ENCODE measurements at places on chromosomes 12 and 14. TPM values are rescaled to one million over a fixed set of nuclear protein-coding genes. Genes with fewer than 3 reads are reported as not detected.

Gene LYZ
- total RNA-seq = 3.3 TPM

Gene MYF5
- total RNA-seq = not detected

Gene CPNE8
- 1.0 TPM for total RNA-seq

Gene EPYC
- total RNA-seq = not detected

Gene INHBE
- total RNA-seq = not detected

DNA sequence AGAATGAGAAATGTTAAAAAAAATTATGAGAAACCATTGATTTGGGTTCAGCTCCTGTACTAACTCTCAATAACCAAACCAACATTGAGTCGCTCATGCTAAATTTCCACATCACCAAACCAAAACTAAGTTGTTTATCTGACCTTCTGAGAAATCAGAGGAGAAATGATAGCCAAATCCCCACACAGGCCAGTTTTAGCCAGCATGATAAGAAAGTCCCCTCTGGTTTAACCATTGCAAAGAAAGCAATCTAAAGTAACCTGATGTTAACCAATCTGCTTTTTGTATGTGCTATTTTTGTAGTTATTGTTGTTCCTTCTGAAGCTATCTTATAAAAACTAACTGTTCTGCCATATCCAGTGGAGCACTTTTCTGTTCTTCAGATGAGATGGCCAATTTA is 599.7 kb downstream of the SLC16A7 start:
- no peak for DNase-seq

GRCh38 chr12:105978276-105978675 is 160.5 kb downstream of the NUAK1 start:
- no peak for DNase-seq

GRCh38 chr12:88505696-88506095 is 74.6 kb downstream of the KITLG start:
- no peak for DNase-seq

DNA sequence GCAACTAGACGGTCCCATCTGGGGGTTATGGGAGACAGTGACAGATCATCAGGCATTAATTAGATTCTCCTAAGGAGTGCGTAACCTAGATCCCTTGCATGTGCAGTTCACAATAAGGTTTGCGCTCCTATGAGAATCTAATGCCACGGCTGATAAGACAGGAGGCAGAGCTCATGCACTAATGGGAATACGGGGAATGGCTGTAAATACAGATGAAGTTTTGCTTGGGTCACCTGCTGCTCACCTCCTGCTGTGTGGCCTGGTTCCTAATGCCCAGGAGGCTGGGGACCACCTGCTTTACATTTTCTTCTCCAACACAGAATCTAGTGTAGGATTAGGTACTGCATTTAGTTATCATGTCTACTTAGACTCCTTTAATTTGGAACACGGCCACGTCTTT is 49.7 kb upstream of the SAV1 start:
- no peak for DNase-seq

DNA sequence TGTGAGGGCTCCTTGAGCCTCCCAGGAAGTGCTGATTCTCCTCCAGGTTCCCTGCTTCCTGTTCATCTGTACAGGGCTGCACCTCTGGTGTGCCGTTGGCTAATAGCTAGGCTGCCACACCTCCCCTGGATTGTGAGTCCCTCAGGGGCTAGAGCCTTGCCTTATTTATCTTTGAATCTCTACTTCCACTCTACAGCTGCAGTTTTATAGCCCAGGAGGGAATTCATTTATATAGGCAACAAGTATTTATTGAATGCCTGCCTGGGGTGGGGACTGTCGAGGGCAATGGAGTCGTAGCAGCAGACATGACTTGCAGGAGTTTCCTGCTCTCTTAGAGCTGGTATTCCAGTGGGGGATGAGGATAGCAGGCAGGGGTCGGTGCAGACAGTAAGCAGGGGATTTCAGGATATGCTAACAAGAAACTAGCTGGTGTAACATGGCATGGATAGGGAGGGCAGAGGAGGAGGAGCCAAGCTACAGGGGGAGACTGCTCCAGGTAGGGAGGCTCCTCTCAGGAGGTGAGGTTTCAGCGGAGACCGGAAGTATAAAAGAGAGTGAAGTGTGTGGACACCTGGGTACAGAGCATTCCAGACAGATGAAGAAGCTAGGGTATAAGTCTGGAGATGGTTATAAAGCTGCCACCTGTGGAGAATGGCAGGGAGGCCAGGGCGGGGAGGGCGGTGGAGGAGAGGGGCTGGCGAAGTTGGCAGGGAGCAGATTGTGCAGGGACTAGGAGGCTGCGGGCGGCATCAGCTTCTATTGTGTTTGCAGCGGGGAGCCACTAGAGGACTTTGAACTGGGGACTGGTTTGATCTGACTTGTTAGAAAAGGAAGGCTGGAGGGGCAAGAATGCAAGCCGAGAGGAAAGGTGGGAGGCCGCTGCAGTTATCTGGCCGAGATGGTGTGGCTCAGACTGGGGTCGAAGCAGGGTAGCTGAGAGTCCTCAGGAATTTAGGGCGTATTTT is 17.2 kb downstream of the USP30 start:
- DNase-seq = no peak

- no peak for DNase-seq
Measured at GRCh38 chr14:31419179-31419966, 977 bp downstream of the HEATR5A start.
